ENCODE measurements at places on chromosomes 16 and 17.
A peak's percentile ranks its signal among the peaks of the same experiment; 100 is the strongest.

DNA sequence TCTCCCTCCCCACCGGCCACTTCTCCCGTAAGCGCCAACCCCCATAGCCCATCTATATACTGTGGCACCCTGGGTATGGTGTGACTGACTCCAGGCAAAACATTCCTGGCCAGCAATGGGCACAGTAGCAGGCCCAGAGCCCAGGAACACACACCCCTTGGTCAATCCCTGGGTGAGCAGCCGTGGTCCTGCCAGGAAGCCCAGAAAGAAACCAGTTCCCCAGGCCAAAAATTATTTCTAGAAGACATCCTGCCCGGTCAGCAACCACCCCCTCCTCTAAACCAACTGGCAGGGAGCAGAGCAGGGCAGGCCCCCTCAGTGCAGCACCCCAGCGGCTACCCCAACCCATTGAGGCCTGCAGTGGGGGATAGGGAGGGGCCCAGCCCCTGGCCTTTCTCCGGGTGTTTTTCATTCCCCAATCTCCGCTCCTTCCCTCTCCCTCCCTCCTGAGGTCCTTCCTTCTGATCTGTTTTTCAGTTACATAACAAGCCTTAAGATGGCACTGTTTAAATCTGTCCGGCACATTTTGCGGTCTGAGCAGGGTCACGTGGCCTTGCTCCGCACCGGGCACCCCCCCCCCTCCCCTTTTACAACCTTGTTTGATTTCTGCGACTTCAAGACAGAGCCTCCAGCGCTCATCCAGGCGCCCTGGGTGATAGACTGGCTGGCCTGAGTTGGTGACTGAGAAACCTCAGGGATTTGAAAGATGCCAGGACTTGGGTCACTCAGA lies 2.0 kb downstream of the NPTX1 start:
- no peak for DNase-seq

GRCh38 chr17:64773386-64773835 lies 111.3 kb upstream of the SMURF2 start:
- no peak for DNase-seq

GRCh38 chr17:15446036-15446435 lies 21.4 kb downstream of the CDRT4 start:
- no peak for DNase-seq

DNA sequence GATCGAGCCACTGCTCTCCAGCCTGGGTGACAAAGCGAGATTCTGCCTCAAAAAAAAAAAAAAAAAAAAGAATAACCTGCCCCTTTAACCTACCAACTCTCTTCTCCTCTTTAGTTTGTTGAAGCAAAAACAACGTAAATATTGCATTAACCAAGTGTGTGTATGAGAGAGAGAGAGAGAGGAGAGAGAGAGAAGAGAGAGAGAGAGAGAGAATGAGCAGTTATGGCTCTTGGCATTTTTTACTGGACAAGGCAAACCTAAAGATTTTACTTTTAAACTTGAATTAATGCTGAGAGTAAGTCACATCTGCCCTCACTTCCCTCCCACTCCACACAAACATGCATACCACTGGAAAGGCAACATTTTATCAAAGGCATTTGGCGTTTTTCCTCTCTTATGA lies 3.0 kb upstream of the SLFN5 start:
- DNase-seq: no peak

DNA sequence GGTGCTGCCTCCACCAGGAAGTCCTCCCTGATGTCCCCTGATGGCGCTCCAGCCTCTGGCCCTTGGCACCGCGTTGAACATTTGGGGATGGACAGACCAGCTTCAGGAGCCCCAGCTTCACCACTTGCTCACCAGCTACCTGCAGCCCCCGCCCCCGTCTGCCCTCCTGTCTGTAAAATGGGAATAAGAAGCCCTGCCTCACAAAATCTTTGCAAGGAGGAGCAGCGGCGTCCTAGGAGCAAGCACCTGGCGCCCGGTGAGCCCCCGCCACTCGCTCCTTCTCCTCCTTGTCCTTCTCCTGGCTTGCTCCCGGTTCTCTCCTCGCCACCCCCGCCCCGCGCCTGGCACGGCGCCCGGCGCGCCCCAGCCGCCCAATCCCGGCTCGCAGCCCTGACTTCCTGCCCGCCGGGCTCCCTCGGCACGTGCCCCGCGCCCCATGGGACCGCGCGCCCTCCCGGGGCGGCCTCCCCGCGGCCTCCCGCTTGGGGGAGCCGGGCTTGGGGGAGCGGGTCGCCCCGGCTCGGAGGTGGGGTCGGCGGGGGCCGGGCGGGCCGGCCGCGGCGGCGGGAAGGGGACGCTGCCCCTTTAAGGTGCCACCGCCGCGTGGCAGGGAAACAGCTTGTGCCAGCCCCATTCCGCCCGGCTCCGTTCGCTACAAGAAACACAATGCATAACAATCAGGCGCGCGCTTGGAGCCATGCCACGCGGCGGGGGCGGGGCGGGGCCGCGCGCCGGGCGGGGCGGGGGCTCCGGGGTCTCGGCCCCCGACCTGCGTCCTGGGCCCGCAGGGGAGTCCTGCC lies 9.1 kb upstream of the PPP1R1B start:
- DNase-seq: peak; percentile 45

- DNase-seq: no peak
These were observed 1.0 kb upstream of the RRAD start for GRCh38 chr16:66926171-66926947.

Measured in activated T-cell treated with anti-CD3 and anti-CD28 coated beads for 1 hour (primary cell).